ENCODE measurements at places on chromosomes 16 and 17.
A peak's percentile ranks its signal among the peaks of the same experiment; 100 is the strongest.

DNA sequence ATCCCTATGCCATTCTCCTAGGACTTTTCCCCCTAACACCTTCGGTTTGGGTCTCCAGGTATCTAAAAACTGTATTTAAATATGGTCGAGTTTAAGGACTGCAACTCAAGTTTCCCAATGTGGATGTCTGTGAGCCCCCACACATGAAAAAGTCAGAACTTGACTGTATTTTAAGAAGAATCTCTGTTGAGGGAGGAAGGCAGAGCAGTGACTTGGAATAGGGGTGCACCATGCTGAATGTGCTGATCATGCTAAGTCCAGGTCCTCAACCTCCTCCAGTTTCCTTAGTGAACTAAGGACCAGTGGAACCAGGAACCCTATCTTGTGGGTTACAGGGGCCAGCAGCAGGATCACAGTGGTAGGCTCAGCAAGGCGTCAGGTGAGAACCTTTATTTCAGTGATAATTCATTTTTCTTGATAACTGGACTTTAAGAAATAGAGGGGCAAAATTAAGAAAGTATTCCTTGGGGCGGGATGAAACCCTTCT, 19.5 kb downstream of the GRB7 start:
- DNase-seq = no peak

DNA sequence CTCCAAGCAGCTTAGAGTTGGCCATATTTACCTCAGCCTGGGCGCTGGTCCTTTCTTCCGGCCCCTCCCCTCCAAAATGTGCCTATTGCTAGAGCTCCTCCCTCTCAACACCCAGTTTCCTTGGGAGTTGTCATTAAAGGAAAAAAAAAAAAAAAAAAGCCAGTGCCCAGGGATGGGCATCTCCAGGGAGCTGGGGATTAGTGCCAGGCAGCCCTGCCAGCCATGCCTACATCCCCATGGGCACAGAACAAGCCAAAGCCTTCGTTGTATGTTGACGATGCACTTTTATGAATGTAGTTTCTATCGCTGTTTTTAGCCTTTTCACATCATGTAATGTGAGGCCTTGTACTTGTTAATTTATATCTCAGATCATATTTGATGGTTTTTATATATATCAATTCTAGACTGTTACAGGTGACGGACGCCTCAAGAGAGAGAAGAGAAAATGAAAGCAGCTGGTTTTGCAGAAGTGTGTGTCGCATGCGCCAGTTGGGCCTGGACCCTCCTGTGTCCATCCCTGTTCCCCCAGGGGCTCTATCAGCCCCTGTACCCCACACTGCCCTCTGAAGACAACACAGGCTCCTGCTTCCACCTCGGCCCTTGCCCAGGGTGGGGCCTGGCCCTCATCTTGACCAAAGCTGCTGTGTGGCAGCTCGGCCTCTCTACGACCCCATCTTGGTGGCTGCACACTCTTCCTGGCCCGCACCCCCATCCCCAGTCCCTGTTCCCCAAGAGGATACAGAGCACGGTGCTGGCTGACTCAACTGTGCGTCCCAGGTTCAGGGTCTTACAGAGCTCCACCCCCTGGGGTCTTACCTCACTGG, 4.8 kb downstream of the LIMD2 start:
- no peak for DNase-seq

DNA sequence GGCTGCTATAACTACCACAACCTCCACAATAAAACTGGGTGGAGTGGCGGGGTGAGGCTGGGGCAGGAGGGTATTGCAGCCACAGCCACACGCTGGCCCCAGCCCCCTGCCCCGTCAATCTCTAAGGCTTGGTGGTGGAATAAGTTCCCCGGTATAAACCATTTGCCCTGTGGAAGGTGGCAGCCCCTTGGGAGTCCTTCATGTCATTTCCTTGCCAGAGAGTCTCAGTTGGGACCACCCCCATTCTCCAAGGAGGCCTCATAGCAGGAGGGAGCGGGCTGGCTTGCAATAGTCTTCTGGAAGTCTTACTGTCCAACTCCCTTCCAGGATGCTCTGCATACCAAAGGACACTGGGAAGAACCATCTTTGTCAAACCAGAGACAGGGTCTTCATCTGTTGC, 19.4 kb downstream of the CD300A start:
- DNase-seq = no peak

DNA sequence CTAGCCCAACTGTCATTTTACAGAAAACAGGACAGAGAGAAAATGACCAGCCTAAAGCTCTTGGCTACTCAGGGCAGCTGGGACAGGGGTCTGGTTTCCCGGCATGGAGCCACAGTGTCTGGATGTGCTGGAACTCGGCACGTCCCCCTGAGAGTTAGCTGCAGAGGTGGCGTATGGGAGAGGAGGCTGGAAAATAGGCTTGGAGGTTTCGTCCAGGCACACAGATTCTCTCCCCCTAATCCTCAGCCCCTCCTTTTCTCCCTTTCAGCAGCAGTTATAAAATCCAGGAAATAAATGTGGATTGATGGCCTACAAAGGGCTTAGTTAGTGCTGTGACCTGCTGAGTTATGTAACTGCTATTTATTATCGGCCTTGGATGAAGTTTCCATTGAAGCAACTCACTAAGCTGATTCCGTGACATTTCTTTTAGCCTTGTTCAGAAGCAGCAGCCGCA, 89.5 kb upstream of the TOB1 start:
- no peak for DNase-seq

DNA sequence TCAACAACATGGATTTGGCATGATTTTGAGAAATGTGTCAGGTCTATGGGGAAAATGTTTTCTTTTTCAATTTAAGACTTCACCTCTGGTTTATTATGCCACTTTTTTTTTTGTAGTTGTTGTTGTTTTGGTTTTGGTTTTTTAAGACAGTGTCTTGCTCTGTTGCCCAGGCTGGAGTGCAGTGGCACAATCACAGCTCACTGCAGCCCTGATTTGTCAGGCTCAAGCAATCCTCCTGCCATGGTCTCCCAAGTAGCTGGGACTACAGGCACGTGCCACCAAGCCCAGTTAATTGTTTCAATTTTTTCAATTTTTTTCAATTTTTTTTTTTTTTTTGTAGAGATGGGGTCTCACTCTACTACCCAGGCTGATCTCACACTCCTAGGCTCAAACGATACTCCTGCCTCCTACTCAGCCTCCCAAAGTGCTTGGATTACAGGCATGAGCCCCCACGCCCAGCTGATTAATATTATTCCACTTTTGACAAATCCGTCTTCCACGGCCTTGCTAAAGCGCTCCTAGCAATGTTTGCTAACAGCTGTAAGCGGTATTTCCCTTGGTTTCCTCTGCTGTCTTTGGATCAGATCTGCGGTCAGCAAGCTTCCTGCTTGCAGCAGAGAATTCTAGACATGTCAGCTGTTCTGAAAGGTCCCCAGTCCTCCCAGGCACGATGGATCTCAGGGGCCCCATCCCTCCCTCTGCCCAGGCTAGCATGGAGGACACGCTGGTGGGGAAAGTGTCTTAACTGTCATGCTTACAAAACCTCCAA, 7.0 kb upstream of the MILR1 start:
- no peak for DNase-seq

GRCh38 chr17:1455291-1455796, 688 bp downstream of the CRK start:
- DNase-seq = peak; percentile 8

GRCh38 chr17:16001226-16001897, 1.7 kb downstream of the TTC19 start:
- DNase-seq = no peak

DNA sequence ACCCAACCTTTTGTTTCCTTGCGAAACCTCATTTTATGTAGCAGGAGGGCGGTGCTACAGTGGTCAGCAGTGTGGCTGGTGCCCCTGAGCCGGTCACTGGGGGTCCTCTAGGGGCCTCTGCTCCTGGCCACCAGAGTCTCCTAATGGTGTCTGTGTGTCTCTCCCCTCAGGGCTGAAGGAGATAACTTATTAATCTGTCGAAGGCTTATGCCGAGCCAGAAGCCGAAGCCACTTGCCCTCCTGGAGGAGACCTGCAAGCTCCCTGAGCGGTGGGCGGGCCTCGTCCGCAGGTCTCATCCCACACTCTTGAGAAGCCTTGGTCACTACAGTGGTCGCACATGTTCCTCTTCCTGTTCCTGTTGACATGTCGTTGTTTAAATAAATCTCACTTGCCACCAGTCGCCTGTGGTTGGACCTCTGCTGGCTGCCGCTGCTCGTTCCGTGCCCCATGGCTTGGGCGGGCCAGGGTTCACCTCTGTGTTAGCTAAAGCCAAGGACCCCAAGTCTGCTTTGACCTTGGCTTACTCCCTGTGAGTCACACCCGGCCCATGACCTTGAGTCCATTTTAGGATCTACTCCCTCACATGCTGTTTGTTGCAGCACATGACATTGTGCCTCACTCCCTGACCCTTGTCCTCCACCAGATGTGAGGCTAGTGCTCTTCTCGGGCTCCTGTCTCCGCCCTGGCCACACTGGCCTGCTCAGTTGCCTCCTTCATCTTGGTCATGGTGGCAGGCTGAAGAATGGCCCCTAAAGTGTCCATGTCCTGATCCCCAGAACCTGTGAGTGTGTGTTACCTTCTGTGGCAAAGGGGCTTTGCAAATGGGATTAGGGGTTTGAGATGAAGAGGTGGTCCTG, 38.7 kb upstream of the AQP8 start:
- no peak for DNase-seq

DNA sequence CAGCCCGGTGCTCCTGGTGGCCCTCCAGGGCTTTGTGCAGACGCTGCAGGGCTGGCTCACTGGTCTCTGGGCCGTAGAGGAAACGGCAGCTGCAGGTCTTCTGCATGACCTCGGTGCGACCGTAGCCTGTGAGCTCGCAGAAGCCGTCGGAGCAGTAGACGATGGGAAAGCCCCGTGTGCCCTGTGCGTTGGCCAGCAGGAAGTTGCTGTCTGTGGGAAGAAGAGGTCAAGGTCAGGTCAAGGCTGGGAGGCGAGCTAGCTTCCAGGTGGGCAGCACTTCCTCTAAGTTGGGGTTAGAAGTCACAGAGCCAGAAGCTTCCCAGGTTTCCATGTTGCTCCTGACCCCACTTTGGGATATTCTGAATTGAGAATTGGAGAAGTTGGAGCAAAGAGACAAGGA, 2.1 kb downstream of the KCNH4 start:
- no peak for DNase-seq

GRCh38 chr17:68431045-68431608, 26.2 kb downstream of the WIPI1 start:
- DNase-seq = no peak

GRCh38 chr17:12983991-12984884, 33.6 kb downstream of the ELAC2 start:
- DNase-seq = no peak

- DNase-seq = no peak
Measured at GRCh38 chr16:67804853-67805542, 1.4 kb downstream of the RANBP10 start.

- DNase-seq = no peak
Measured at GRCh38 chr16:27722207-27722606, 172.3 kb downstream of the KATNIP start.

- no peak for DNase-seq
Measured at GRCh38 chr16:82231008-82231787, 61.2 kb upstream of the MPHOSPH6 start.

DNA sequence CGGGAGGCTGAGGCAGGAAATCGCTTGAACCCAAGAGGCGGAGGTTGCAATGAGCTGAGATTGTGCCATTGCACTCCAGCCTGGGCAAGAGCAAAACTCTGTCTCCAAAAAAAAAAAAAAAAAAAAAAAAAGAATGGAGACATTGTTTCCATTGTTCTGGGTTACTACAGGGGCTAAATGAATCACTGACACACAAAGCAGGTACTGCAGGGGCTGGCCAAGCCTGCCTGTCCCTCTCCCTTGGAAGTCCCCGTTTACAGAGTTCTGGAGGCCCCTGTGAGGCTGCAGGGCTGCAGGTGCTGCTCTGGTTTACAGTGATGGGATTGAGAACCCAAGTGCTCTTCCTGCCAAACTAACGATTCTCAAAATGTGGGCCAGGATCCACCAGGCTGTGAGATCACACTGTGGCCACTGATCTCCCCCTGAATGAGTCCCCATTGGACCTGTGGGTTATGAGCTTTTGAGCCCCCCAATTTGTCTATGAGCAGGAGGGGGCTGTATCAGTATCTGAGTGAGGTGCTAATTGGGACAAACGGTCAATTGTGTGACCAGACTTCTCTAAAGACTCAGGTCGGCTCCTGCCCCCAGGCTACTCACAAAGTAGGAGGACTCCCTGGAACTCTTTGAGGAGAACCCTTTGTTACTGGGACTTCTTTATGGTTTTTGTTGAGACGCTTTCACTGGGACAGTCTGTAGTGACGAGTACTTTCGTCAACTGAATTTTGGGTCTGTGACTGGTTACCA, 39.0 kb downstream of the DNAH17 start:
- DNase-seq = no peak

GRCh38 chr17:43367737-43368242, 31.0 kb upstream of the ARL4D start:
- DNase-seq = peak; percentile 48

DNA sequence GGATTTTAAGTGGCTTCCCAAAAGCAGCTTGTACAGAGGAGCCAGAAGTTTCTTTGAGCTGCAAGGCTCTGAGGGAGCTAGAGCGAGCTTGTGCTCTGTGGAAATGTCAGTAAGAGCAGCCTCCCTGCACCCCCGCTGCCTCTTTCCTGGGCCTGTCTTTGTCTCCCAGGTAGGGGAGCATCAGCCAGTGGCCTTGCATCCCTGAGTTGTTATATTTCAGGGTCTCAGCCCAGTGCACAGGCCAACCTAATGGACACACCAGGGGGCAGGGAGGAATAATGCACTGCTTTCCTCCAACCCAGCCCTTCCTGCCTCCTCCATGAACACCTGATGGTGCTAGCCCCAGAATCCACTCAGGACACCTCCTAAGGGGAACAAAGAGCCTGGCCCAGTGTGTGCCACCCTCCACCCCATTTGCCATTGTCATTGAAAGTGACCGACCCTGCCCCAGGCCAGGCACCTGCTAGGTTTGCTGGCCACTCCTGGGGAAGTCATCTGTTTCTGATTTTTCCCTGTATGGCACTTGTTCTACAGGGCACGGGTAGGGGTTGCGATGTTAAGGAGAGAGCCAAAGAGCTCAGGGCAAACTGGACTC, 6.3 kb downstream of the TPPP3 start:
- no peak for DNase-seq

- no peak for DNase-seq
Measured at GRCh38 chr16:77223184-77223583, 24.0 kb downstream of the SYCE1L start.

DNA sequence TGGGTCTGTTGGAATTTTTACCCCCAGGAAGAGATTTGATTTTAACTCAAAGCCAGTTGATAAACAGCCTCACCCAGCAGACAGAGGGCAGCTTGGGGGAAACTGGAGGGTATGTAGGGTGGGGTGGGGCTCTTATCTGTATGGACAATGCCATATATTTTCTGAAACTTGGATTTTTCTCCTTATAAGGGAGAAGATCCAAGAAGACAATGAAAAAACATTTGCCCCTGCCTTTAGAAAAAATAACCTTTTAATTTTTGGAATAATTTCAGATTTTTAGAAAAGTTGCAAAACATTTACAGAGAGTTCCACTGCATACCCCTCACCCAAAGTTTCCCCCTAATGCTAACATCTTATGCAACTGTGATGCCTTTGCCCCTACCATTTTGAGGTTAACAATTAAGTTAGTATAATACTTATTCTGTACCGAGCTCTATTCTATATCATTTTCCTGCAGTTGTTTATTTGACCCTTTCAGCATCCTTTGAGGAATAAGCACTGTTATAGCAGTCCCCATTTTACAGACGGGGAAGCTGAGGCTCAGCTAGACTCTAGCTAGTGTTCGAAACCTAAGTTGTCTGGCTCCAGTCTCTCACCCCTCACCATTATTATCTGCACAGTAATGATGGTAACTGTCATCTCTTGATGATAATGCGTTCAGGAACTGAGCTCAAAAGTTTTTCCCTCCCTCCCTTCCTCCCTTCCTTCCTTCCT, 66.4 kb downstream of the PRKCB start:
- no peak for DNase-seq

GRCh38 chr16:66300037-66300436, 66.5 kb upstream of the CDH5 start:
- DNase-seq = no peak
